Fibroblast of lung (primary cell): ENCODE measurements at places on chromosomes 1 and 21.
A peak's percentile ranks its signal among the peaks of the same experiment; 100 is the strongest.

GRCh38 chr1:160647329-160647720 is 481 bp upstream of the SLAMF1 start:
- no peaks in the 10 kb centered on the region for H3K27me3 ChIP-seq
- H3K36me3 ChIP-seq: no peaks in the 10 kb centered on the region
- H3K4me3 ChIP-seq: no peak overlapping the region
- DNase-seq: no peak
- no peak overlapping the region for H3K27ac ChIP-seq
- H3K4me1 ChIP-seq: no peaks in the 10 kb centered on the region

- no peaks in the 10 kb centered on the region for H3K36me3 ChIP-seq
- H3K27ac ChIP-seq: no peak overlapping the region
- H3K4me3 ChIP-seq: no peak overlapping the region
- H3K27me3 ChIP-seq: no peaks in the 10 kb centered on the region
- no peak for DNase-seq
These were observed 12.0 kb upstream of the HUNK start for GRCh38 chr21:31860851-31861250.

- no peak overlapping the region for H3K4me3 ChIP-seq
- H3K27me3 ChIP-seq: no peaks in the 10 kb centered on the region
- no peaks in the 10 kb centered on the region for H3K4me1 ChIP-seq
- no peak for DNase-seq
- H3K36me3 ChIP-seq: no peaks in the 10 kb centered on the region
These were observed 114.5 kb upstream of the C1orf21 start for GRCh38 chr1:184272175-184272866.

DNA sequence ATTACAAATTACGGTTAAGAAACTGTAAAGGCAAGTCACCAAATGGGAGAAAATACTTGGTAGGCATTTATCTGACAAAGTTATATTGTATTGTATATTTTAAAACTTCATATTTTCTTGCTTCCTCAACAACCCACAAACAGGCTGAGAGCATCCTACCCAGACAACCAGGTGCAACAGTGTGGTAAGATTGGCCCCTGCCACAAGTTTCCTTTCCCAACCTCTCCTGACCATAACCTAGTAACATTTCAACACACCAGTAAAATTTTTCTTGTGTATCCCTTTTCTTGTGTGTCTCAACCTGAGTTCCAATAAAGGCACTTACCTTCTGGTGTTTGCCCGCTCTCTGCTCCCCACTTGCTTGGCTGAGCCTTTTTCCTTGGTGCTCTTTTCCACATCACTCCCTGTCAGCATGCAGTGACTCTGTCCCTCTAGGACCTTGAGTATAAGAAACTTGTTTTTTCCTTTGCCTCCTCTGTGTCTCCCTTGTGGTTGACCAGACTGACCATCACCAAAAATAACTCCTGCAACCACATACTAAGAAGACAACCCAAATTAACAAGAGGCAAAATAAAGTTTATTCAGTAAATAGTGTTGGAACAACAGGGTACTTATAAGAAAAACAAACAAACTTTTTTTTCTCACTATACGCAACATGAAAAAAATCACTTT is 40.9 kb downstream of the FCRL3 start:
- no peak overlapping the region for H3K4me3 ChIP-seq
- no peaks in the 10 kb centered on the region for H3K4me1 ChIP-seq
- H3K27ac ChIP-seq: no peak overlapping the region
- no peaks in the 10 kb centered on the region for H3K36me3 ChIP-seq

DNA sequence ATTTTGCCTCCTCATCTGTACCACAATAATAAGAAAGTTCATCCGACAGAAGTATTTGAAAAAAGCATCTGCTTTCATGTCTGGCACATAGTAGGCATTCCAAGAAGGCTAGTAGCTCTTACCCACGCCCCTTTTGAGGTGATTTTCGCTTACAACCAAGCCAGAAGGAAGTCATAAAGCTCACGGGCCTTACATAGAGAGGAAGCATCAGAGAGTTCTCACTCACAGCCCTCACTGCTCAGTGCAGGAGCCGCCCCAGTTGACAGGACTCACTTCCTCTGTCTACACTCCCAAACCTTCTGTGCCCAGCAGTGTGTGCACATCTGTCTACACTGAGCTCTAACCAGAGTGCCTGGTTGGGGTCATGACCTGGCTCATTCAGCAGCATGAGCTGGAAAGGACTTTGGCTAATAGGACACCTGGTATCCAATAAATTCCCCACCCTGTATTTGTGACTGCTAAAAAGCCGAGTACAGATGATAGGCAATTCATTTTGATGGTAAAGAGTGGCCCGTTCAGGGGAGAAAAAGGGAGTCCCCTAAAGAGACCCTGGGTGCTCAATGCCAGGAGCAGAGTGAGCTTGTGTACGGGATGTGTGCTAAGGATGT is 36.8 kb upstream of the DUSP10 start:
- H3K4me1 ChIP-seq: no peaks in the 10 kb centered on the region
- H3K27ac ChIP-seq: no peak overlapping the region
- no peak overlapping the region for H3K4me3 ChIP-seq
- H3K36me3 ChIP-seq: no peaks in the 10 kb centered on the region
- DNase-seq: no peak

DNA sequence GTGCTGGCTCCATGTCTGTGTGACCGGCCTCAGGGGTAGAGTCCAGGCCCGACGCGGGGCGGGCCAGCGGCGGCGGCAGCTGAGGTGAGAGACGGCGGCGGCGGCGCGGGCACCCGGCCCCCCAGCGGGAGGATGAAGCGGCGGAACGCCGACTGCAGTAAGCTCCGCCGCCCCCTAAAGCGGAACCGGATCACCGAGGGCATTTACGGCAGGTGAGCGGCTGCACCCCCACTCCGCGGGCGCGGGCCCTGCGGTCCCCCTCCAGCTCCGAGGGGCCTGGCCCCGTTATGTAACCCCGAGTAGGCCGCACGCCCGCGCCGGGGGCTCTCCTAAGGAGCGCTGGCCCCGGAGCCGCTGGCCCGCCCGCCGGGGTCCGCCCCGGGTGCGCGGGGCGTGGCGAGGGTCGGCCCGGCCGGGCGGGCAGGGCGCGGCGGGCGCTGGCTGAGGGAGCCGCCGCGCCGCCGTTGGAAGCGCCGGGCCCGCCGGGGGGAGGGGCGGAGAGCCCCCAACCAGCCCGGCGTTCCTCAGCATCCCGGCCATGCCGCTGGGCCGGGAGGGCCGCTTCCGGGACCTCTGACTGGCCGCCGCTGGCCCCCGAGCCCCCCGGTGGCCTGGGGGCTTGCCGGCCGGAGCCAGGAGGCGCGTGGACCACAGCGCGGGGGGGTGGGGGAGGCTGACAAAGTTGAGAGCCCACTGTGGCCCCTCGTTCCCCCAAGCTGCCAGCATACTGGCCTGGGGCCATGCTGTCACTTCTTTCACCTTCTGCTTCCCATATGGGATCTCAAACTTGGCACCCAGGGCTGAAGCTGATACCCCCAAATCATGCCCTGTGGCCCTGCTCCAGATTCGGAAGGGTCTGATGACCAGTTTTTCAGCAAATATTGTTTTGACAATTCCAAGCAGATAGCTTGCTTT is 527 bp downstream of the MACO1 start:
- peak overlapping the region; percentile 55 for H3K27ac ChIP-seq
- DNase-seq: no peak
- peaks cover 4% of the 10 kb centered on the region for H3K4me1 ChIP-seq
- H3K4me3 ChIP-seq: peak overlapping the region; percentile 79
- no peaks in the 10 kb centered on the region for H3K27me3 ChIP-seq

DNA sequence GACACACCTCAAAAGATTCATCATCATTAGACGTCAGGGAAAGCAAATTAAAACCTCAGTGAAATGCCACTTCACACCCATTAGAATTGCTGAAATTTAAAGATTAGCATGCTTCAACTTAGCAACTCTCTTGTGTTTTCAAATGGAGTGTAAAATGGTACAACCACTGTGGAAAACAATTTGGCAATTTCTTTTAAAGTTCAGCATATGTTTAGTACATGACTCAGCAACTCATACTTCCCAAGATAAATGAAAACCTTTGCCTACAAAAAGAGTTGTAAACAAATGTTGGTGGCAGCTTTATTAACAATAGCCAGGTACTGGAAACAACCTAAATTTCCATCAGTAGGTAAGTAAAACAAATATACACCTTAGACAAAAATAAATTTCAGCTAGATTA is 42.7 kb downstream of the ST3GAL3 start:
- no peaks in the 10 kb centered on the region for H3K27me3 ChIP-seq
- H3K27ac ChIP-seq: no peak overlapping the region
- no peak for DNase-seq

DNA sequence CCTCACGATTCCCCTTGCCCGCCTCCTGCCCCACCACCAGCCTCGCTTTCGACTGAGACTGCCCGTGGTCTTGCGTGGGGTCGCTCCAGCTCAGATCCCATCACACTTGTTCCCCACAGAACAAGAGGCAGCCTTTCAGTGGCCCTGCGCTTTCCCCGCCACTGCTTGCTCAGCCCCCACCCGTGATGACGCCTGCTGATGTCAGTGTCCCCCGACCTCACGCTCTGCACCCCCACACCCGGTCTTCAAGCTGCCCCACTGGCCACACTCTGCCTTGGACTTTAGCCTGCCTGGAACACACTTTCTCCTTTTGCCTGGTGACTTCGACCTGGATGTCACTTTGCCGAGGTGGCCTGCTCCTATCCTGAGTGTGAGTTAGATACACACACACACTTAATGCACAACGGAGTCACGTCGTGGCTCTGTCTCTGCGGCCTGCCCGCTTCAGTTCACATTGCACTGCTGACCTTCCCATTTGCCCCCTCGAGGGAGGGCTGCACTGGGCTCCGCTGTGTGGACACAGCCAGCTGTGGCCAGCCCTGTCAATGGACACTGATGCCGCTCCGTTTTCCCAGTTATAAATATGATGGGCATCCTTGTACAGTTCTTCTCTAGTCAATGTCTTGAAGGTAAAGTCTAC is 13.0 kb downstream of the AGPAT3 start:
- H3K4me3 ChIP-seq: no peak overlapping the region
- no peaks in the 10 kb centered on the region for H3K27me3 ChIP-seq
- H3K4me1 ChIP-seq: peaks cover 3% of the 10 kb centered on the region
- no peak for DNase-seq
- H3K27ac ChIP-seq: no peak overlapping the region

DNA sequence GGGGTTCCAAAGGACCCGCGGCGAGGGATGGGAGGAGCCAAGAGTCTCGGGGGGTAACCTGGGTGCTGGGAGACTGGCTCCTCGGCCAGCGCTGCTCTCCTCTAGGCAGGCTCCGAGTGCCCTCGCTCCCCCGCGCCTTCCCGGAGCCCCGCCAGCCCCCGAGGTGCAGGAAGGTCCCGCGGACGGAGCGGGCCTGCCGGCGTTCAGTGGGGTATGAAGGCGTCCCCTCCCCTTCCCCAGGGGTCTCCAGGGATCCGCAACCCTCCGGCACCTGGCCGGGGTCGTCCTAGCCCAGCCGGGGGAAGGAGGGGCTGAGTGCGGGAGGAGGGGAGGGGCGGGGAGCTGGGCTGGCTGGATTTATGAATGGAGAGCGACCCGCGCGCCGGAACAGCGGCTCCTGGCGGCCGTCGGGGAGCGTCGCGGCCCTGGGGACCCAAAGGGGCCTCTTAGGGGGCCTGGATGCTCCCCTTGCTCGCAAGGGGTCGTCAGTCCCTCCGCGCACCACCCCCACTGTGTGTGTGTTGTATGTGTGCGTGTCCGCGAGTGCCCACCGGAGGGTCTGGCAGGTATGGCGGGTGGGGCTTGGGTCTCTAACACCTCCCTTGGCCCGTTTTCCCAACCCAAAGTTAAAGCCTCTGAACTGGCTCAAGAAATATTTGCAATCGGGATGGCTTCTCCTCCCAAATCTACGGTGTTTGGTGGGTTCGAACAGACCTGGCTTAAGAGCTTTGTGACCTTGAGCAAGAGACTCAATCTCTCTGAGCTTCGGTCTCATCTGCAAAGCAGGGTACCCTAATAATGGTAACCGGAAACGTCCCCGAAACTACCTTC is 642 bp downstream of the HCRTR1 start:
- DNase-seq: peak; percentile 26
- no peaks in the 10 kb centered on the region for H3K4me1 ChIP-seq
- peaks cover 19% of the 10 kb centered on the region for H3K27me3 ChIP-seq
- H3K27ac ChIP-seq: no peak overlapping the region
- peak overlapping the region; percentile 52 for H3K4me3 ChIP-seq

- H3K27ac ChIP-seq: peak overlapping the region; percentile 82
- DNase-seq: no peak
- H3K36me3 ChIP-seq: no peaks in the 10 kb centered on the region
- no peak overlapping the region for H3K4me3 ChIP-seq
- H3K27me3 ChIP-seq: no peaks in the 10 kb centered on the region
- peaks cover 7% of the 10 kb centered on the region for H3K4me1 ChIP-seq
These were observed 69.3 kb downstream of the NKAIN1 start for GRCh38 chr1:31170486-31170735.

GRCh38 chr1:44323947-44324346 is 31.1 kb downstream of the ERI3 start:
- no peaks in the 10 kb centered on the region for H3K27me3 ChIP-seq
- no peak overlapping the region for H3K4me3 ChIP-seq
- H3K27ac ChIP-seq: no peak overlapping the region
- no peak for DNase-seq
- peaks cover 10% of the 10 kb centered on the region for H3K4me1 ChIP-seq

DNA sequence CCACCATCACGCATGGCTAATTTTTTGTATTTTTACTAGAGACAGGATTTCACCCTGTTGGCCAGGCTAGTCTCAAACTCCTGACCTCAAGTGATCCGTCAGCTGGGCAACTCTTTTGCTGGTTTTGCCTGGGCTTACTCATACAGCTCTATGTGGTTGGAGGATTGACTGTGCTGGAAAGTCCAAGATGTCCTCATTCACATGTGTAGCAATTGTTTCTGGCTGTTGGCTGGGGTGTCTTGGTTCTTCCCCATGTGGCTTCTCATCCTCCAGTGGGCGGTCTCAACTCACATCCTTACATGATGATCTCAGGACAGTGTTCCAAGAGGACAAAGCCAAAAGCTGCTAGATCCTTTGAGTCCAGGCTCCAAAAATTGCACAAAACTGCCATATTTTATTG is 53.3 kb downstream of the TEX35 start:
- no peaks in the 10 kb centered on the region for H3K27me3 ChIP-seq
- peak; percentile 17 for DNase-seq
- H3K4me1 ChIP-seq: no peaks in the 10 kb centered on the region
- H3K36me3 ChIP-seq: no peaks in the 10 kb centered on the region
- H3K27ac ChIP-seq: no peak overlapping the region
- H3K4me3 ChIP-seq: no peak overlapping the region

DNA sequence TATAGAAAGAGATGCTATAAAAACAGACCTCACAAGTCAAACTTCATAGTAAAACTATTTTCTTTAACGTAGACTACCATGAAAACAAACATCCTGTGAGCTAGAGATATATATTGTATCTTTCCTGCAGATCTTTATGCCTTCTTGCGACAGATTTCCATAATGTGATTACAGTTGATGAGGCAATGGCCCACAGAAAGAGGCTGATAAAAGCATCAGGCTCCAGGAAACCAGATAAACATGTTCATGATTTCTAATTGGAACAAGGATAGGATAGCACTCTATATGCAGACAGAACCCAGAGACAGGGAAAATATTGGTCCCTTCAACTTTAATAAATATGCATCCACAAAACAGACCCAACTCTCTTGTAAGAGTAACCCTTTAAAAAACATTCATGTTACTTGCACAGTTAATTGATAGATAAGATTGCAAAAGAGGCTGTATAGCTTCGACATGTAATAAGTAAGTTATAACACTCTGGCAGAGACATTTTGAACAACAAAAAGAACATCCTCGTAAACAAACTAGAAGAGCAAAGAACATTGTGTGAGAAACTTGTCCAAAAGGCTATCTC is 329.4 kb downstream of the AGBL4 start:
- no peaks in the 10 kb centered on the region for H3K36me3 ChIP-seq
- H3K4me1 ChIP-seq: no peaks in the 10 kb centered on the region
- no peaks in the 10 kb centered on the region for H3K27me3 ChIP-seq
